GDM1 (cell line): ENCODE measurements at places on chromosomes 16 and 17.

- DNase-seq = peak; percentile 9
Observed at GRCh38 chr17:32483451-32484019, 3.3 kb upstream of the CDK5R1 start.

DNA sequence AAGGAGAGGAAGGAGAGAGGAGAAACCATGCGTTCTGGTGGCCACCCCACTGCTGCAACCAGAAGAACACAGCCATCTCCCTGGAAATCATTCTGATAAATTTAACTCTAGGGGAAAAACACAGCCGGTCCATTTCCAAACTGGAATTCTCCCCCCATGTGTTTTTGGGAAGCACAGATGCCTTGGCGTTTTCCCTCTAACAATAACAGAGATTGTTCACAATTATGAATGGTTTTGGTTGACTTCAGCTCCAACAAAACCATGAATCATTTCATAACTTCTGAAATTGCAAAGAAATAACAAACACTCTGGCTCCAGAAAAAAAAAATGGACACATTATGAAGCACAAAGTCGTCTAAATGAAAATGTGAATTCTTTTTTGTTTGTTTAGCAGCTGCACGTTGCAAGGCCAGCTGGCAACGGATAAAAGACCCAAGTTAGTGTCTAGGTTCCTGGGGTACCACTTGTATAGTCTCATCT, 46.2 kb downstream of the GNAO1 start:
- DNase-seq = no peak

DNA sequence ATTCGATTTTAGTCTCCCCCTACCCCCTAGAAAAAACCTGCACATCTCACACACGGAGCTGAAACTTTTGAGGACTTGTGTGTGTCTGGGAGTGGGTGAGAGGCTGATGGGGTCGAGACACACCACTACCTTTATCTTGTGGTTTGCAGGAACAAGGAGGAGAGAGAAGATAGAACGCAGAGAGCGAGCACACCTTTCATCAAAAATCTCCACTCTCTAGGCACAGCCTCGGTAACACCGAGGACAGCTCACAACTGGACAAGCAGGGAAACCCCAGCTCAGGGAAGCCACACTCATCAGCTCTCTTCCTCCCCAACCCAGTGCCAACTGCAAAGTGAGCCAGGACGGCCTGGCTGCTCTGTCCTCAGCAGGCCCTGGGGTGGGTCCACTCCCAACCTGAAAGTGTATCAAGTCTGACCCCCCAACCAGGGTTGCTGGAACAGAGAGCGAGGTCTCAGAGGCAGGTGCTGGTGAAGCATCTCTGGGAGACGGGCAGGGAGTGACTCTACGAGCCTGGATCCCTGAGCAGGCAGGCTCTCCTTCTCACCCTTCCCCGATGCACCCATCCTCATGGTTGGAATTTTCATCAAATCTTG, 5.2 kb upstream of the GHDC start:
- no peak for DNase-seq

- DNase-seq = no peak
Observed at GRCh38 chr16:84786605-84787262, 33.1 kb upstream of the CRISPLD2 start.

DNA sequence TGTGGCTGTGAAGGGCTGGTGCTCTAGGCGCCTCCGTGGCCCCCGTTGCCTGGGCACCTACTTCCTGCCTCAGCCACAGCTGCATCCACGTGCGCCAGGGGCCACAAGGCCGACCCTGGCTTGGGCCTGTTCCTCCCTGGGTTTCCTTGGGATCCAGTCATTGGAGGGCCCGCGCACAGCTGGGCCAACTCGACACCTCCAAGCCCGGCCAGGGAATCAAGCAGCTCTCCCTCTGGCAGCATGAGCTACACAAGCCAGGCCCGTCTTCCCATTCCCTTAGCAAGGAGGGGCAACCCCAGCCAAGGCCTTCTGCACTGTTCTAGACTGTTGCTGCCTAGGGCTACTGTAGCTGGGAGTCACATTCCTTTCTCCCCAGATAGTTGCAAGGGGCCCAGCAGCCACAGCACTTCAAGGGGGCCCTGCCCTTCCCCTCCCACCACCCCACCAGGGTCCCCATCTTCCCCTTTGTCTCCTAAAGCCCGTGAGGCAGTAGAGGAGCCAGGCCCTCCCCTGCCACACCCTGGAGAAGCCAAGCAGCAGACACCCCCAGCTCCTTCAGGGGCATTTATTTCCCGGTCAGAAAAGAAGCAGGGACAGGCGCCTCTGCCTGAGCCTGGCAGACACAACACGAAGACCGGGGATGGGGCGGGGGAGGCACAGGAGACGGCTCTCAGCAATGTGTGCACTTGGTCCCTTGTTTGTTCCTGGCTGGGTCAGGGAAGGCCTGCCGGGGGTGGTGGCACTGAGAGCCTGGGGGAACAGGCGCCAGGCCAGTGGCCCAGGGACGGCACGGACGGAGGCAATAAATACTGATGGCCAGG, 3.8 kb downstream of the ARHGDIA start:
- DNase-seq = no peak

GRCh38 chr16:81553080-81553813, 108.6 kb downstream of the CMIP start:
- no peak for DNase-seq

- DNase-seq = peak; percentile 9
Observed at GRCh38 chr17:57662644-57663308, 82.3 kb downstream of the CCDC182 start.

DNA sequence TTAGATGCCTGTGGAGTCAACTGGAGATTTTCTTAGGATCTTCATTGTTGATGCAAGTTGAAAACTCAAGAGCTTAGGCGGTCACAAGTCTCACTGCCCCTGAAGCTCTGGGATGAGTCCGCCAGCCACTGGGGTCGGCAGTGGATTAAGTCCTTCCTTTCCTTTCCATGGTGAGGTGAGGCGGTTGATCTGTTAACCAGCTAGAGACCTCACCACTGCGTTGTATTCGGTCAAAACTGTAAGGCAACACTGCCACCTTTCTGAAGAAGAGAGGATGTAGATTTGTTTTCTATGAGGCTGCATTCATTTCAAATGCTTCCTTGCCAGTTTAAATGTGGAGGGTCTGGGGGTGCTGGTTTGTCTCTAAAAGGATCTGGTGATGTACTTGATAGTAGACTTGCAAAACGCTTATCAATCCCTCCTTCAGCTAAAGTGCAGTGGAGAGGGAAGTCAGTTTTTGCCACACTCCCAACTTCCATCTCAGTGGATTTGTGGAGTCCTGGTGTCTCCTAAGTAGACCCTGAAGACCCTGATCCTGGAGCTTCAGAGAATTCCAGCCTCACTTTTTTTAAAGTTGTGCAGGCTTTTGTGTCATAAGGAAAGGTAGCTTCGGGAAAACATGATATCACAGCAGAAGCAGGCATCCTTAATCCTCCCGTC, 1.7 kb downstream of the MYOCD start:
- no peak for DNase-seq

- DNase-seq = no peak
Observed at GRCh38 chr16:86626966-86627365, 48.6 kb downstream of the FOXL1 start.

DNA sequence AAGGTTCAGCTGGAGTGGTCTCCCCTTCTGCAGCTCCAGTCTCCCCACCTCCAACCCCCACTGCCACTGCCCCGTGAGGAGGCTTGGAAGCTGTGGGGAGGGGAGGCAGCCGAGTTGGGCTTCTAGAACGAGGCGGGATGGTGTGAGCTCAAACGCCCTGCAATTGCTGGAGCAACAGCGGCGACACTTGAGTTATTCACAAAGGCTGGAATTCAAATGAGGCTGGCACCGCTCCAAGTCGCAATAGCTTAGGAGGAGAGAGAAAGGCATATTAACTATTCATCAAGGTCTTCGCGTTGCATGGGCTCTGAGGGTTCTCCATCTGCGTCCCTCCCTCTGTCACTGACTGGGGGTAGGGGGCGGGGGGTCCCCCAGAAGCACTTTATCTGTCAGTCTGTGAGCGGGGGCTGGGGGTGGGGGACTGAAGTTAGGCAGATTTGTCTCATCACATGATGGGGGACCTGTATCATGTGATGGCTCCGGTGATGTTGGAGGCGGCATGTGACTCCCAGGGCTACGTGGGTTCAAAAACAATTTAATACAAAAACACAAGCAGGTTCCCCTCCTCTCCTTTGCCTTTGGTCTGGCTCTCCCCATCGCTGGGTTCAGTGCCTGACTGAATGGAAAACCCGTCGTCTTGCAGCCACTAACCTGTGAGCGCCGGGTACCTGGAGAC, 70.5 kb downstream of the RBBP6 start:
- no peak for DNase-seq

- DNase-seq = no peak
Observed at GRCh38 chr16:57687363-57687929, 7.2 kb upstream of the DRC7 start.

GRCh38 chr16:67164599-67165061, at the start of gene HSF4:
TSS of gene HSF4 (plus strand) at chr16:67164745. CDS start at chr16:67164812, 67 bp downstream.
- DNase-seq = no peak

GRCh38 chr16:57028086-57028485, 38.7 kb downstream of the NLRC5 start:
- no peak for DNase-seq
